ENCODE measurements at places on chromosomes 5 and 9.

DNA sequence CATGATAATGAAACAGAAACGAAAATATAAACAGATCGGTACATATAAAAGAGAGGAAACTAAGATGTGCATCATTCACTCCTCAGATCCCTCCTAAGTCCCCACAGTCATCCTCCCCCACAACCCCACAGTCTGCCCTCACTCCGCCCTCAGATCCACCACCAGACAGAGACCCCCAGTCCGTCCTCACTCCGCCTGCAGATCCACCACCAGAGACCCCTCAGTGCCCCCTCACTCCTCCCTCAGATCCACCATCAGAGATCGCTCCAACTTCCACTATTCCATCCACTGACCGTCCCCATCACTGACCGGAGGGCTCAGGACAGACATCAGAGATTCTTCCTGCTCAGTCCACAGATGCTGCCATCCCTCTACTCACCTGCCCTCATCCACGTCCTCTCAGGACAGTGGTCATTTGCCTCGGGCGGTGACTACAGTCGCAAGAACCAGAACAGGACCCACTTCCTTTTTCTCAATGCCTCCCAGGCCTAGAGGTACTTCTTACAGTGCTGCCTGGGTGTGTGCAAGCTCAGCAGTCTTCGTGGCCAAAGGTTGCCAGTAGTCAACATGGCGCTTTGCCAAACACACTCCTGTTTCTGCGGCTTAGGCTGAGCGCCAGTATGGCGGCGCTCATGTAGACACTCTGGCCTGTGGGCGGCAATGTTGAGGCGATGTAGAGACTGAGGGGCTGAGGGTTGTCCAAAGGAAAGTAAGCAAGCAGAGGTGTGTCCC is 8.3 kb upstream of the SPATA31C1 start:
- DNase-seq: no peak

GRCh38 chr9:70959366-70959765 is 162.1 kb downstream of the TRPM3 start:
- DNase-seq: no peak

- no peak for DNase-seq
These were observed 716 bp upstream of the OTULIN start for GRCh38 chr5:14663734-14664269.

GRCh38 chr9:110546411-110546871 is 33.1 kb downstream of the SVEP1 start:
- DNase-seq: no peak

DNA sequence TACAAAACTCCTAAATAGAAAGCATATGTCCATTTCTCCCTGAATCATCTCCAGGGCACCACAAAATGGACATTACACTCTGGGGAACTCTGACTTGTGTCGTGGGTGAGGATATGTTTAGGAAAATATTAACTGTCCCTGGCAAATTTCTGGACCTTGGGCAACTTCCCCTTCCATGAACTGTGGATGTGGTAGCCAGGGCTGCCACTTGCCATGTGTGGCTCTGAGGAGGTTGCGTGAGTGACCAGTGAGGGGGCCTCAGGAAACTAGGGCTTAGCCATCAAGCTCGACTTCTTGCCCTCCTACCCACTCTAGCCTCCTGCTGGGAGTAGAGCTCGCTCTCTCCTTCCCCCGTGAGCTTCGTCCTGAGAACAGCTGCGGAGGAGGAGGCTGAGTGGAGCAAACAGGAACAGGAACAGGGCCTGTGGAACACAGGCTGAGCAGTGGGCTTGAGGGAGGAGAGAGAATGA is 13.8 kb upstream of the STC2 start:
- no peak for DNase-seq

GRCh38 chr5:132746954-132747615 is at the start of gene CCNI2:
TSS of gene CCNI2 (plus strand) at chr5:132747426. CDS start at chr5:132747496, 70 bp downstream.
- peak; percentile 34 for DNase-seq

DNA sequence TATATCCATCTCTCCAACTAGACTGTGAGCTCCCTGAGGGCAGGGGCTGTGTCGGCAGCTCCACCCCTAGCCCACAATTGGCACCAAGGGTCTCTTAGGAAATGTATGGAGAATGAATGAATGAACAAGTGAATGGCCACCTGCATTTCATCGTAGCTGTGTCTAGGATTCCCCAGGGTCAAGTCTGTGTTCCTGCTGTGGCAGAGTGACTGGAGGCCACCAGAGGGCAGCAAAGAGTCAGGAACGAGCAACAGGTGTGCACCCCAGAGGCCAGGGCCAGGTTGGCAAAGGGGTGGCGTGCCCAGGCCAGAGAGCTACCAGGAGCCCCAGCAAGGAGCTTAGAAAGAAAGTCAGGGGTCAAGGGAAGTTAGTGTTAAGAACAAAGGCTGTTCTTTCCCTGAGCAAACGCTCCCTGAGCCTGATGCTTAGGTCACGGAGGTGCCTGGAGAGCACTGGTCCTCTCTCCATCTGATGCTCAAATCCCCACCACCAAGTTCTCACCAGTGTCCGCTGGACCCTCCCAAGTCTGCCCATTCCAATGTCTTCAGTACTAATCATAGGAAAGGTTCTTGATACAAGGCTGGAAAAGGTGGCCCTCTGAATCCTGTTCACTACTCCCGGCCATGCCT is 160.7 kb downstream of the PAX5 start:
- DNase-seq: peak; percentile 52

- no peak for DNase-seq
These were observed 98.0 kb upstream of the OTULINL start for GRCh38 chr5:14483504-14484157.

GRCh38 chr9:75200892-75201470 is 112.7 kb downstream of the OSTF1 start:
- DNase-seq: peak; percentile 21

DNA sequence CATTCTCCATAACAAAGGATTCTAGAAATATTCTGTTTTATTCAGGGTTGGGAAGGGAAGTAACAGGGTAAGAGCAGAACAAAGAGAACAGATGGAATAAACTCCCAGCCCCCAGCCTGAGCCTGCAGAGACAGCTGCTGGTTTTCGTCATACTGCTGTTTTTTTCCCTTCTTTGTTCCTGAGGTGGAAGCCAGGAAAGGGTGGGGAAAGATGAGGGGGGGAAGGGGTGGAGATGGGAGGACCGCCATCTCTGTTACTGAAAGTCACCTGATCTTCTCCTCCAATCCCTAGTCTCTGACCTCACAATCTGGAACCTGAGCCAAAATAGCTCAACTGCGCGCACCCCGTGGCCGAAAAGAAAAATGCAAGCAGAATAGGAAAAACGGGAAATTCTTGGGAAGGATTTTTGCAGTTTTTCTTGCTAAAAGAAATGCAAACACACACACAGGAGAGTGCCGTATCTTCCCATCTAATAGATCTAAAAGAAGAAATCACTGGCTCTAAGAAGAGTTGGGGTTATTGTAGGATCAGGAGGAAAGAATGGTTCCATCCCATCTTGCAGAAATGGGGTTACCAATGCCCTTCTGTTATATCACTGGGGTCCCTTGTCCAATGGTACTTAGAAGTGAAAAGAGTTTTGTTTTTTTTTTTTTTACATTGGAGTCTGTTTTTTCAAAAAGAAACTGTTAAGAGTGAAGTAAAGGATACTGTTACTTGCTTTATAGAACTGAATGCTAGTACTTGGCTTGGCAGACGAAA is 57.9 kb downstream of the DIAPH1 start:
- peak; percentile 94 for DNase-seq

- DNase-seq: no peak
These were observed 151.1 kb upstream of the SMIM23 start for GRCh38 chr5:171634511-171634910.

DNA sequence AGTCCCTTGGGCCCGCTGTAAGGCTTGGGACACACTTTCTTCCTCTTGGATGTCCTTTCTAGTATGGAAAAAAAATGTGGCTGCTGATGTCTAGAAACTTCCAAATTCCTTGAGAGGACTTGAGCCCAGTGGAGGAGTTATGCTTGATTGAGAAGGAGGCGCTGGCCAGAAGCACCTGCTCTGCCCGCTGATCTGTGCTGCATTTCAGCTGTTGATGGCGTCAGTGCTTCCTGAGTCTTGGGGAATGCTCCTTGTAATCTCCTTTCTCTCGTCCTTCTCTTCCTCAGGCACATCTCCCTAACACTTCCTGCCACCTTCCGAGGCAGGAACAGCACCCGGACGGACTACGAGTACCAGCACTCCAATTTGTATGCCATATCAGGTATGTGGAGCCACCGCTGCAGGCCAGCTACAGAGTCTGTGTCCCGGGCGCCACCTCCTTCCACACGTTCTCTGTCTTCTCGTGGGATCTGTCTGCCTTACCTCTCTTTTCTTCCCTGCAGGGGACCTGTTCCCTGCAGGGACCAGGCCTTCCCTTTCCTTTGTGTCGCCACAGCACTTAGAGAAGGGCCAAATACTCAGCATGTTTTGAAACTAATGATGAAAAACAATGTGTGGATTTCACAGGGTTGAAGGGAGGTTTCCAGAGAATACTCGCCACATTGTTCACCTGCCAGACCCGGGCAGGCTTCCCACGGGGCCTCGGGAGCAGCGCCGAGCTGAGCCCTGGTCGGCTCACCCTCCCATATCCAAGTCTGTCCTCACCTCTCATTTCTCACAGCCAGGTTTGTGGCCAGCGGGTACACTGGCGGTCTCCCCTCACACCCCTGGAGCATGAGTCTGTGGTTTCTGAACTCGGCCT is 95.2 kb downstream of the MVB12B start:
- no peak for DNase-seq

DNA sequence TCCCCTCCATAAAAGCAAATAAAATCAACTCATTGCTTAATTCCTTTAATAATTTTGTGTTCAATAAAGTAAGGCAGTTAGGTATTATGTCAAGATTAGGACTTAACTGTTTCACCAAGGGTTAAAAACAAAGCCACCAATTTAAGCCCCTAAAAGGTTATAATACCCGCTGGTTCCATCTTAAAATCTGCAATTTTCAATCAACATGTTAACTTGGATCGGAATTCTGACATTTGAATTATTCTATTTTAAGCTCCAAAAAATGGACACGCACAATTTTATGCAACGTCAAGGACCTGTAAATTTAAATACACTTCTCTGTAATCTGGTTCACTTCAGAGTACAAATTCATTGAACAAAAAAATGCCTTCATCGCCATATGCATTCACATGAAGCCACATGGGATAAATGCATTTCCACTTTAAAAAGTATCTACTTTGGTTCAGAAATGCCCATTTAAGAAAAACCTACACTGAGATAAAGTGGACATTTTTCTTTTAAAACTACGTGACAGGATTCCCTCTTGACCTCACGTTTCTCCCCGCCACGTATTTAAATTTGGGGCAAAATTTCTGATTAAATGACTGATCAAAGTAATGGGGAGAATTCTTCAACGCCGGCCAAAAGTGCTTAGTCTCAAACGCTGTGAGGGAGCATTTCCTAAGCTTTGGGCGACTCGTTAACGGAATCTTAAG is 721 bp downstream of the GIN1 start:
- DNase-seq: no peak

DNA sequence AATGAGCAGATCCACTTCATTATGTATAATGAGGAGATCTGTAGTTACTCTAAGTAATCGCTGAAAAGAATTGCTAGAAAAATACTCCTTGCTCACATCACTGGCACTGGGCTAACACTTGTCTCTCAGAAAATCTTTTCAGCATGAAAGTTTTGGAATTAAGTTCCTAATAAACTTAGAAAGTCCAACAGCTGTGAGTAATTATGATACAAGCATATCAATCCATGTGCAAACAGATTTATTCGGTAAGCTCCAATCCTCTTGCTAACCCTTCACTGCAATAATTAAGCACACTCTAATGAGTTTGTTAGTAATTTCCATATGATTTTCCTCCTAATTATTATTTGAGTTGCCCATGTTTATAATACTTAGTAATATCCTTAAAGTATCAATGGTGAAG is 652.6 kb upstream of the WWC1 start:
- DNase-seq: no peak

DNA sequence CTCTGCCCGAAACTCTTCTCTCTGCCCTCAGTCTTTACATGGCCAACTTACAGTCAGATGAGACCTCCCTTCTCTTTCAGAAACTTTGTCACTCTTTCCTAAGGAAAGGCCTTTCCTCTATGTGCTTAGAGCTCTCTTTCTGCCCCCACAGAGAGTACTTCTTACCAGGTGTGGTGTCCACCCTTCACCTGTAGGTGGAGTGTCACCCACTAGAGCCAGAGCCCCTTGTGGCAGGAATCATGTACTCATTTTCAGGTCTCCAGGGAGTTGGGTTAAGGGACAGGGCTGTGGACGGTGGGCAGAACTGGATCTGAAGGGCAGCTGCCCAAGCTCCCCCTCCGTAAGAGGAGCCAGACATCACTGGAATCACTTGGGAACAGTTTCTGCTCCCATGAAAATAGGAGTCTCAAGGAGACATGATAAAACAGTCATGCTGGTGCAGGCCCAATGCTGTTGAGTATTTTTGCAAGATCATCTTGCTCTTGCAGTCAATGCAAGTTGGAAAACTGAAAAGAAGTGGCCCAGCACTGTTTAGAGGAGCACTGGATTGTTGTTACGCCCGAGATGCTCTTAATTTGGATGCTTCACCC is 436.7 kb downstream of the ZSWIM6 start:
- peak; percentile 5 for DNase-seq

GRCh38 chr5:51582871-51583394 is 199.7 kb downstream of the ISL1 start:
- no peak for DNase-seq

GRCh38 chr5:158616707-158617106 is 483.0 kb downstream of the EBF1 start:
- no peak for DNase-seq

GRCh38 chr5:61805101-61805500 is 473.0 kb downstream of the ZSWIM6 start:
- peak; percentile 72 for DNase-seq

GRCh38 chr5:5069851-5070250 is 70.3 kb upstream of the ADAMTS16 start:
- DNase-seq: no peak

- no peak for DNase-seq
These were observed 418.0 kb downstream of the SPATA31D1 start for GRCh38 chr9:82406456-82407085.

DNA sequence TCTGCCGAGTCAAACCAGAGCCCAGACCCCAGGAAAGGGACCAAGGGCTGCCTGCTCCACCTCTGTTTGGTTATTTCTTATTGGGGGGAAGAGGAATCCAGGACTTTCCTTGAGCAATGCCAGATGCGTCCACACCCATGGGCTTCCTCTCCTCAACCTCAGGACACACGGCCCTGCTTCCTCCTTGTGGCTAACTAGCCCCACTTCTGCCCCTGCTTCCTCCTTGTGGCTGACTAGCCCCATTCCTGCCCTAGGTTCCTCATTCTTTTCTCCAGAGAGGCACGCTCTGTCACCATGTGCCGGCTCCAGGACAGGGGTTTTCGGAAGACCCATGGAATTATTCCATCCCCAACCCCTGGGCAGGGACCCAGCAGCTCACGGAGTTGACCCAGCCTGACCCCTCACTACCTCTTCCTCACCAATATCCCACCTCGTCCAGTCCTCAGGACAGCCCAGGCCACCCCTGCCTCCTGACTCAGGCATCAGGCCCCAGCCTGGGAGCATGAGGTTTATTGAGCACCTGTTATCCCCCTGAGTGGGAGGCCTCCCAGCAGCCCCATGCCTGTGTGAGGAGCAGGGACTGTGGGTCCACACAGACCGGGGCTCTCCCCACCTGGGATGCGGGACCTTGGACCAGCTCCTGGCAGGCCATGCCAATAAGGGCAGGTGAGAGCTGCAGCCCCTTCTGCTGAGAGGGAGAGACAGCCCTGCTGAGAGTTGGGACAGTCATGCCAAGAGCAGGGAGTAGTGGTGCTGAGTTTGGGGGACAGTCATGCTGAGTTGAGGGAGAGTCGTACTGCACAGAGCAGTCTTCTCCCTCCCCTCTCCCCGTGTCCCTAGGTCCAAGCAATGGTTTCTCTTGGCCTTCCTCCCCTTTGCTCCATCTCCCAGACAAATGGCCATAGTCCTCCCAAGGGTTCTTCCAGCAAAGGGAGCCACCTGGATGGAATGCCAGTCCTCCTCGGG is 11.8 kb upstream of the FCN1 start:
- no peak for DNase-seq

GRCh38 chr5:138439477-138440158 is 761 bp downstream of the REEP2 start:
- DNase-seq: no peak

Data from kidney glomerular epithelial cell (primary cell).